H54 (cell line): ENCODE measurements at places on chromosomes 11 and 22.

DNA sequence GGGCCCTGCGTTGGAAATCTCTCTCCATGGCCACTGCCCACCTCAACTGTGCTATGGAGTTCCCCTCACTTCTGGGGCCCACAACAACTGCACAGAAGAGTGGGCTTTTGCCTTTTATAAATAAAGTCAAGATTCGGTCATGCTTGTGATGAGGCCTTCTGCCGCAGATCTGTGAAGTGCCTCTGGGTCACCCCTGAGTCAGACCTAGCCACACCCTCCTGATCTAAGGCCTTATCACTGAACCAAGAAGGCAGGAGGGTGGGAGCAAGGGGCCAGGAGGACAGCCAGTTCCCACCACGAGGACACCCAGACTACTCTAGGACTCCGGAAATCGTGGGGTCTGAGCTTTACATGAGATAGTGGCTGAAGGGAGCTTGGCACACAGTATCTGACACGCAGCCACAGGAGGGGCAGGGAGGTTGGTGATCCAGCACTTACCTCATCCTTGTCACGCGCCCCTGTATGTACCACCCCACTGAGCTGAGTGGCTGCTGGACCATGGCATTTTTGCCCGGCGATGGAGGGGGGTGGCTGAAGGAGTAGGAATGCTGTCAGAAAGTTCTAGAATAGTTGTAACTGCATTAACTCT is 115.7 kb downstream of the ABTB2 start:
- DNase-seq: no peak

DNA sequence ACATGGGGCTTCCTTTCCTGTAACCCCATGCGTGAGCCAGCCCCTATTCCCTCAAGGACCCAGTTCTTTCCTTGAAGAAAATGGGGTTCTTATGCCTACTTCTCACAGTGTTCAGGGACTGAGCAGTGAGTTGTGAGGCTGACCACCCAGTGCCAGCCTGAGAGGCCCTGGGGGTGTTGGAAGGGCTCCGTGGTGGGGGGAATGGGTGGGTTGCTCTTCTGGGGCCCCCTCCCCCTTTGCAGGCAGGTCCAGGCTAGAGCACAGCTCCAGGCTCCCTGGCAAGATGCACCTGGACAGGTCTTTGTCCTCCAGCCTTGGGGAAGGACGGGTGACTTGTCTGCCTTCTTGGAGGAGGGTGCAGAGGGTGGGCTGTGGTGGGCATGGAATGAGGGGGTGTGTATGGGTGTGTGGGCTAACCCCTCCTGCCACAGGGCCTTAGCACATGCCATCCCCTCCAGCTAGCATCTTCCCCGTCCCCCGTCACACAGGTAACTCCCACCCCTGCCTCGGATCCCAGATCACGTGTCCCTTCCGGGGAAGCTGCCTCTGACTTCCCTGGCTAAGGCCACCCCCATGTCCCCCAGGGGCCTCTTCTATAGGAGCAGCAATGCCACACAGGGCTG is 64.6 kb downstream of the MYEOV start:
- no peak for DNase-seq

DNA sequence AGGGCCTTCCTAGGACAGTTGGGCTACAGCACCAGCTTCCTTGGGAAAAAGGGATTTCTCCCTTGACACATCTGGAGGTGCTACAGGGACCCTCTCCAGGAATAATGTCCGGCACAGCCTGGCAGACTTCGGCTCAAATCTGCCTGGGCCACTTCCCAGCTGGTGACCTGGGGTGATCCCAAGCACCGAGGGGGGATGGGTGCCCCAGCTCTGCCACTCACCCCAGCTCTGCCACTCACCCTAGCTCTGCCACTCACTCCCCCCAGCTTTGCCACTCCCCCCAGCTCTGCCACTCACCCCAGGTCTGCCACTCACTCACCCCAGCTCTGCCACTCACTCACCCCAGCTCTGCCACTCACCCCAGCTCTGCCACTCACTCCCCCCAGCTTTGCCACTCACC is 9.9 kb downstream of the OSBPL5 start:
- DNase-seq: no peak

GRCh38 chr11:70495351-70496310 is 97.3 kb downstream of the CTTN start:
- no peak for DNase-seq

DNA sequence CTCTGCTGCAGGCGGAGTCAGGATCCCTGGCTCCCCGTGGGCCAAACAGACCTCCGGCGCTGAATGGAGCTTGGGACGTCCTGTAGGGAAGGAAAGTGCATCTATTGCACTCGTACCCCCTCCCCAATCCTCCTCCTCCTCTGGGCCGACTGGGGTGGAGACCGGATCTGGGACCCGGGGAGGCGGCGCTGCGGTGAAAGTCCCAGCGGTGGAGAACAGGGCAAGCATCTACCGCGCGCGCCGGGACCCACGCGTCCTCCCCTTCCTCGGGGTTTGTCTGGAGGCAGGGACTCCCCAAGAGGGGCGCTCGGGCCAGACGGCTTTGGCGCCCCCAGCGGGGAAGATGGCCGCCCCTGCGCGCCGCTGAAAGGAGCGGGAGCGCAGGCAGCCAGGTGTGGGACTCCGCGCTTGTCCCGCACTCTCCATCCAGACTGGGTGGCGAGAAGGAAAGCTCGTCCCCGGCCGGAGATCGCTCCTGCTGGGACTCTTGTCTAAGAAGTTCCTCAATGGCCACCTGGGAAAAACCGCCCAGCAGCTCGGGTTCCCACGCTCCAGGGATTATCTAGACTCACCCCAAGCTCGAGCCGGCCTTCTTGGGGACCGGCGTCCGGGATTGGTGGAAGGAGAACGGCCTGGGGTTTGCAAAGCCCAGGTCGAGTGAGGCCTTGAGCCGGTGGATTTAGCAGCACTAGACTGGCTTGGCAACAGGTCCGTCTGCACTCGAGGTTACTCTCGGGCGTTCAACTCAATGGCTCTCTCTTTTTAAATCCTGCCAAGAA is 718 bp downstream of the FADS2 start:
- DNase-seq: no peak

GRCh38 chr11:105328061-105328460 is 188.5 kb upstream of the CARD18 start:
- no peak for DNase-seq

- DNase-seq: peak; percentile 50
These were observed 30.1 kb upstream of the OAF start for GRCh38 chr11:120180551-120181232.

GRCh38 chr11:8389029-8389996 is 125.6 kb upstream of the LMO1 start:
- no peak for DNase-seq

DNA sequence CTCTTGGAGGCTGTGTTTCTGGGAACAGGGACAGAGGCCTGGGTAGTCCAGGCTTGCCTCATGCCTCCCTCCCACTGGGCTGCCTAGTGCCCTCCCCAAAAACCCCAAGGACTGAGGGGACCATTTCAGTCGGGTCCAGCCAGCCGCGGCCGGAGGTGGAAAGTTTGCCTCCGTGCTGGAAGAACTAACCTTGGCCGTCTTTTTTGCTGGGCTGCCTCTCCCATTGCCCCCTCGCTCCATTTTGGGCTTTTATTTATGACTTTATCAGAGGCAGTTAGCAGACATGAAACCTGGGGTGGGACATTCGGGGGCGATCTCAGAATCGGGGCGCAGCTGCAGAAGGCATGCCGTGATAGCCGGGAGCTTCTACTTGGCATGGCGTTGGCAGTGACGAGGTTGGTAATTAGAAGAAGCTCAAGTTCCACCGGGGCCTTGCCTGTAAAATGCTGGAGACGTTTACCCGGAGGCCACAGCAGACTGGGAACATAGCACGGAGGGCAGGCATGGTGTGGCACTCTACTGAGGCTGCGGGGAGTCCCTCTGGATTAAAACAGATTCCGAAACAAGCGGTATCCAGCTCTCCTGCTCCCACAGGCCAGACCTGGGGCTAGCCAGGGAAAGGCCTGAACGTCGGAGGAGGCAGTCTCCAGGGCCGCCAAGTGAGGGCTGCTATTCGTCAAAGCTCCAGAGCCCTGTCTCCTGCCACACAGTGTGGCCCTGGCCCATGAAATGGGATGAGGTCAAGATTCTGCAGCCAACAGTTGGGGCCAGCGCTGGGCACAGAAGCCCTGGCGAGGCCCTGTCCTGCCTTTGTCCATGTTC is 76.4 kb upstream of the PPARA start:
- DNase-seq: no peak

DNA sequence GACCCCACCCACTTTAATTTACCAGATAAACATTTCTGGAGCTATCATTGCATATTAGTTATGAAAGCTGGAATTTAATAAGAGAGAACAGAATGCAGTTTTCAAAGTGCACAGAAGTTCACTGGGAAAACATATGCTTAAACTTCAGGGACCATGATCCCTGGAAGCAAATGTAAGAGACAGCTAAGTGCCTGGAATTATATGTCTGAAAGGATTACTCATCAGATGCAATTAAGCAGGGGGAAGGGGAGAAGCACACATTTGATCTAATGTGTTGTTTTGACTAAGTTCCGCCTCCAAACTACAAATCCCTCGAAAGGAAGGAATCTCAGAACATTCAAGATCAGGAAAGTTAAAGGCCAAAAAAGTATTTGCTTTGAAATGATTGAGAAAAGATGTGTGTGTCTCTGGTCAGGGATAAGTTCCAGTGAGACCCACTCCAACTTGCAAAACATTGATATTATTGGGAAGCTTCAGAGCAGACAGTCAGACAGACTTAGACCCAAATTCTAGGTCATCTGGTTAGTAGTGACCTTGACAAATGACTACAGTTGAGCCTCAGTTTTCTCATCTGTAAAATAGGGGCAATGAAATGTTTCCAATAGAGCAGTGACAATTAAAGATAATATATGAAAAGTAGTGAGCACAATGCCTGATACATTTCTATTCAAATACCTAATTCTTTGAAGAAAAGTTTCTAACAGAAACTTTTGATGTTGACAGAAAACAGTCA is 147.6 kb downstream of the ME3 start:
- no peak for DNase-seq

DNA sequence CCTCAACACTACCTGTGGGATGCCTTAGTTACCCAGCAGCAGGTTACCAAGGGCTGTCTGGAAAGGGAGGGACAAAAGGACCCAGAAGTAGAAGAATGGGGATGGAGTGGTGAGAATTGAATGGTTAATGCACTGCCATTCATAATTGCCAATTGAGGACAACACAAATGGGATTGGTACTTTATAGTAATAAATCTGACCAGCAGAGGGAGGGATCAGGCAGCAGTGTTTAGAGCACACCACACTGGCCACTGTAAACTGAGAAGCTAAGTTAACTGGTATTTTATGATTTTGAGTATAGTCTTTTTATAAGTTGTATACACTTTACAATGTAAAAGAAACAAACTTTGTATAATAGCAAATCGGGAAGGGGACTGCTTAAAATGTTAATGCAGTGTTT is 10.7 kb downstream of the TBRG1 start:
- no peak for DNase-seq

GRCh38 chr11:116733043-116733755 is 39.6 kb downstream of the BUD13 start:
- no peak for DNase-seq

- no peak for DNase-seq
These were observed 5.0 kb upstream of the NTM start for GRCh38 chr11:131365329-131365930.

DNA sequence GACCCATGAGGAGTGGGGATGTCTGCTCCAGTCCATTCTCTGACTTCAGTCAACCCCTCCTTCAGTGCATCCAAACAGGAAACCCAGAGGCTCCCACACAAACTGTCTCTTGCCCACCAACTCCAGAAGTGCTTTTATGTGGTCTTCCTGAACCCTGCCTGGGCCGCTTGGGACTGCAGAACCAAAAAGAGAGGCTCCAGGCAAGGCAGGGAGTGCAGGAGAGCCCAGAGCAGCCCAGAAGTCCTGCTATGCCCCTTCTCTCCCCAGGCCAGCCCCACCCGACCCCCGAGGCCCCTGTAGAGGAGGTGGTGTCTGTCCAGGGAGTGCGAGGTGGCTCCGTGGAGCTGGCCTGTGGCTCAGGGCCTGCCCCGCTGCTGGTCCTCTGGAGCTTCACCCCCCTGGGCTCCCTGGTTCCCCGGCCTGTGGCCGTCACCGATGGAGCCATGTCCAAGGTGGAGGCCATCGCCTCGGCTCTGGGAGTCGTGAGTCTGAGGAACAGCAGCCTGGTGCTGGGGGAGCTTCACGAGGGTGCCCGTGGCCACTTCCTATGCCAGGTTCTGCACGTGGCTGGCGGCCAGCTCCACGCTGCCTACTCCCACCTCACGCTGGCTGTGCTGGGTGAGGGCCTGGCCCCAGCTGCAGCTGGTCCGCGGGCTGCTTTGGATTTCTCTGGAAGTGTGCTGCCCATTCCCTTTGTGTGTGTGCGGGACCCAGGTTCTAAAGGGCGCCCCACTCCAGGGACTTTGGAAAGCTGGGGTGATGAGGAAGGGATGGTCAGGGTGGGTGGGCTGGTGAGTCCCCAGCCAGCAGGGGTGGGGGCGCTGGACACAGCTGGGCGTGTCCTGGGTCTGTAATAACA is 1.8 kb downstream of the VSIG10L2 start:
- DNase-seq: no peak

GRCh38 chr11:107916671-107917241 is 11.5 kb upstream of the RAB39A start:
- DNase-seq: peak; percentile 13

GRCh38 chr11:69442012-69442806 is 39.3 kb upstream of the LINC01488 start:
- DNase-seq: no peak

GRCh38 chr11:129458756-129459535 is 83.3 kb downstream of the BARX2 start:
- DNase-seq: no peak

DNA sequence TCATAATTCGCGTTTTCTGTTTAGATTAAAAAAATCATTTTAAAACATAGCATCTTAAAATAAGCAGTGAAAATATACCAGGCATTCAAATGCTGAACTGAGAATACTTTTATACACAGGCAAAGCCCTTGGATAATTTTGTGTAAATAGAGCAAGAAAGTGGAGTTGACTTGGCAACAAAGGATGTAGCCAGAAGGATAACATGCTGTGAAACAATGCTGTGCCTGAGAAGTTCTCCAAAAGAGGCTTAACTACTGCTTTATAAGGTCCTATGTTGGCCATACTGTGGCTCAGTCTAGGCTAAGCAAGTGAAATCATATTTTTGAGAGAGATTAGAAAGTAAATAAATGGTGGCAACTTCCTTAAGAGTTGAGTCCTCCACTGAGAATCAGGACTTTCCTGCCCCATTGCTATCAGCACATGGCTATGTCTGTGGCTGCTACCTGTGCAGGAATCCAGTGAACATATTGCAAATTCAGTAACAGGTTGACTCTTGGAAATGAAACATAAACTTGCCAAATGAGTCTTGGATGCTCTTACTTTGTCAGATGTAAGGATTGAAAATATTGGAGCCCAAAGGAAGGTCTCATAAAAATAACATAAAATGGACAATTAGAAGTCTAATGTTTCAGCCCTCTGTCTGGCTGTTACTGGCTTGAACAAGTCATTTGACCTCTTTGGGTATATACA is 448.9 kb downstream of the LRRC4C start:
- no peak for DNase-seq
